ENCODE measurements at places on chromosomes 1 and 21. TPM values are rescaled to one million over a fixed set of nuclear protein-coding genes. Genes with fewer than 3 reads are reported as not detected.

- DNase-seq: no peak
These were observed 68.6 kb downstream of the SLC35F3 start for GRCh38 chr1:233972951-233973635.

GRCh38 chr21:16504281-16504680 is 774.5 kb downstream of the USP25 start:
- no peak for DNase-seq

DNA sequence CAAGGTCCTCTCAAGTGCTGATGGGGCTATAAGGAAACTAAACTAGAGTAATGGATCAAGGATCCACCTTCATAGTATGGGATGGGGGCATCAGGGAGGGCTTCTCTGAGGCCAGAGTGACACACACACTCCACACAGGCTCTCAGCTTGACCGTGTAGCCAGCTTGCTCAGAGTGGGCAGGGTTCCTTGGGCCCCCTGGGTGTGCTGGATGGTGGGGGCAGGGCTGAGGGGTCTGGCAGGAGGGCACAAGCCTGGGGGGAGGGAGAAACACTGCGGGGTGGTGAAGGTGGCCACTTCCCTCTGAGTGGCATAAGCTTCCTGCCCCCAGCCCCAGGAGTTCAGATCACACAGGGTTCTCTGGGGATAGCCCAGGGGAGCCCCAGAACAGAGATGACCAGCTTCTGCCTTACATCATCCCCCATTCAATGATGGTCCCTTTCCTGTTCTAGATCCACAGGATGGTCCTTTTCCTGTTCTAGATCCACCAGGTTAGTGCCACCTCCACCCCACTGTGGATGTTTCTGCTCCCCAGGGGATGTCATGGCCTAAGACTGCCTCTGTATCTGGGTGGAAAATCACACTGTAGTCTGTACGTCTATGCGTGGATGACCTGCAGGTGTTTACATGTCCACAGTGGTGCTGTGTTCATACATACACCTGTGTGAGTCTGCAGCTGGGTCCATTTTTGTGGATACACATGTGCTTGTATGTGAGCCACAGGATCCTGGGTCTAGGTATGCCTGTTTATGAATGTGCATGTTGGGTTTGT is 525.0 kb downstream of the PTPRU start:
- no peak for DNase-seq

DNA sequence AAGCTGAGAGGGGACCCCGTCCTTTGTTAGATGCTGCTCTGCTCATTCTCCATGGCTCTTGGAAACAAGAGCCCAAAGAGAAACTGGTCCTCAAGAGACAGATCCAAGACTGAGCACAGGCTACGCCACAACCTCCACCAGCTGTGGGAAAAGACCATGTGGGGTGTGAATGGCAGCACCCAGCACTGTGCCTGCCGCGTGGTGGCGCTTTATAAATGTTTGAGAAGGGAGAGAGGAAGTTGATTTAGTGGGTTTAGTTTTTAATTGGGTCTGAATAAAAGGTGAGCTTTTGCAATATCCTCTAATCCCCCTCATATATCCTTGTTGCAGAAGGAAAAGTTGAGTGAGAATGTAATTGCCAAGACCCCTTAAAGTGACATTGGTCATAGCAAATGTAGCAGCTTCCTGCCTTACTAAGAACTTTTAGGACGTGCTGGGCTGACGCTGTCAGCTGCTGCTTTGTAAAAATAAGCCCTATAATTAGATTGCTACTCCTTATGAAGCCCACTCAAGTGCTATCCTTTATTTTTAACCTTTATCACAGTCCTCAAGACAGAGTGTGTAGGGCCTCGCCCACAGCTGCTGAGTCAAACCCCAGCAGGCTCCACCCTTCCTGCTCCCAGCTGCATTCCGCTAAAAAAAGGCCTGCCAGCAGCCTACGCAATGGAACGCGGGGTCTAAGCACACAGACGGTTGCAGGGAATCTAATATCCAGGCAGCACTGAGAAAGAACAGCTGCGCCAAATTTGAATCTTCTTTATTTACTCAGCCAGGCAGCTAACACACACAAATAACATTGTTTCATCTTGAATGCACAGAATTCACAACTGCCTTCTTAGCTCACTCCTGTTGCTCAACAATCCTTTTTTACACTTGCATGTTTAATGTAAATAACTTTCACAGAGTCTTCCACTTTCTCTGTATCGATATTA is 47.4 kb upstream of the PRDX6 start:
- peak; percentile 60 for DNase-seq

DNA sequence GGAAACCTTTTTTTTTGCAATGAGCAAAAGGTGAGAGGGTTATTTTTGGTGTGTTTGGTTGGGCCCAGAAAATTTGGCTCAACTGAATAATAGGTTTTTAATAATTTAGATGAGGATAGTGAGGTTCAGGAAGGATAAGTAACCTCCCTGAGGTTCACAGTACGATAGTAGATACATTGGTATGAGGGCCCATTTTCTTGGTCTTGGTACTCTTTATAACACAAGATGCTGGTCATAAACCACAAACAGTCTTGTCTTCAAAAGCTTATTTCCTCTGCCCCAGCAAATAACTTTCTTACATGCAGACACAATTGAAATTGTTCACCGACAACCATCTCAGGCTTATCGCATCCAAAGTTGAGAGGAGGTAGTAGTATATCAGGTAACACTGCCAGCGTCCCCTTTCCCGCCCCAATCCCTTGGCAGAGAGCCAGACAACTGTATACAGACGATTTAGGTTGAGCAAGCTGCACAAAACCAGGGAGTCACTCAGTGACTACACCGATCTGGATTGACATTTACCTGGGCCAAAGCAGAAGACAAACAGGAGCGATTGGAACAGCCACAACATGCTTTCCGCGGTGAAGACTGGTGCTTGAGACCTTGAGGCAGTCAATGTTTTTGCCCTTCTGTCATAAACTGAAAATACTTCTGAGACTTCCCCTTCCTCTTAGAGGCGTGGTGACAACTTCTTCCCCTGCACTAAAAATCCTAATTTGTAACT is at the start of gene SLAMF6:
Gene SLAMF6 (minus strand): TSS at position 634 of the 724 bp plus-strand sequence. CDS start 63 bp downstream, at position 571.
- no peak for DNase-seq

The TACSTD2 gene
- total RNA-seq: 230 TPM

The BEND5 gene
- 5.9 TPM for total RNA-seq

The LCE1E gene
- not detected for total RNA-seq

The TOMM40L gene
- 6.9 TPM for total RNA-seq

The SCAMP3 gene
- 72.0 TPM for total RNA-seq
